Epithelial cell of proximal tubule (primary cell): ENCODE measurements at places on chromosomes 4 and X. TPM values are rescaled to one million over a fixed set of nuclear protein-coding genes. Genes with fewer than 3 reads are reported as not detected.

The SPIN2B gene
- total RNA-seq: 4.2 and 6.7 TPM in 2 replicates

The DKK2 gene
- total RNA-seq: 0.40 and 0.94 TPM in 2 replicates

The MAGEA1 gene
- total RNA-seq: not detected in 2 replicates

The NRK gene
- total RNA-seq: 19.3 and 26.9 TPM in 2 replicates

The GLRA3 gene
- not detected in 2 replicates for total RNA-seq

The ERVMER34-1 gene
- 3.5 and 6.5 TPM in 2 replicates for total RNA-seq

The PPARGC1A gene
- 0.72 and 1.4 TPM in 2 replicates for total RNA-seq

DNA sequence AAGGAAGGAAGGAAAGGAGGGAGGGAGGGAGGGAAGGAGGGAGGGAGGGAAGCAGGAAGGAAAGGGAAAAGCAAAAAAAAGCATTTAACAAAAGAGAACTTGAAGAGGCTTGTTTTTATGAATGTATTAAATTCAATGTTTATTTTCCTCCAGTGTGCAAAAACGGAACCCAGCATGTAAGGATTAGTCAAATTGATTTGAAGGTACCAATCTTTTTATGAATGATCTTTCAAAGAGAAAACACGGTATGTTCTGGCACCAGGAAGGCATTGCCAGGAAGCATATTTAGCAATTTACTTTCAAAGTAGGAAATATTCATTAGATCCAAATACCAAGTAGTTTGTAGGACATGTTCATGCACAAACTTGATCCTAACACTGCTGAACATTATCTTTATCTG lies 453.6 kb downstream of the PDGFC start:
- DNase-seq: no peak

- no peak for DNase-seq
Measured at GRCh38 chrX:96985046-96985445, 101.3 kb downstream of the RPA4 start.

- no peak for DNase-seq
Measured at GRCh38 chrX:1026263-1027015, 186.0 kb downstream of the CRLF2 start.

DNA sequence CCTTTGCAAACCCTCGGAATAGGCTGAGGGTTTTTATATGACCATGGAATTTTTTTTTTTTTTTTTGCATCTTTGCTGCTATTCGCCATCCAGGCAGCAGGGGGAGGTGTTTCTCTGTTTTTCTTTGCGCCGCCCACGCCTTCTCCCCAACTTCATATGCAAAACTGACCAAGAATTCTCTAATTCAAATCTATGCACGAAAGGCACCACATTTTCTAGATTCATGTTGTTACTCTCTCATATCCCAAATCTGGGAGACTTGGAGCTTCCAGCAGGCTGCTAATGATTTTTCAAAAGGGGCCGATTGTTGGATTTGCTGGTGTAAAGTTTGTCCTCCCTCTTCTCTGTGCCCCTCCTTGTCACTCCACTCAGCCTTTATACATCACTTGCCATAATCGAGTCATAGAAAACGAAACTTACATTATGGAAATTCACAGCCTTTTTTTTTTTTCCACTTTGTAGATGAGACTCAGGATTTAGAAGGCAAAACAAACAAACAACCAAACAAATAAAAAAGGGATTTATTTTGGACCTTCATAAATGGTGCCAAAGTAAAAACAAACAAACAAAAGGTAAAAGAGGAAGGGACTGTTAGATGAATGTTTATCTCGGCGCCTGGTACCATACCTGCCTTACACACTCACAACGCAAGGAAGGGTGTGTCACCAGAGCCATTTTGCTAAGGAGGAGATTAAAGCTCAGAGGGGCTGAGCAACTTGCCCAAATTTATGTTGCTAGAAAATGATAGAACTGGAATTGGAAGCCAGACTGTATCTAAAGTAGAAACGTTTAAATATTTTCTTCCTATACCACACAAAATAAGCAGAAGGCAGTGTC lies 29.3 kb upstream of the BOD1L1 start:
- peak; percentile 42 for DNase-seq

DNA sequence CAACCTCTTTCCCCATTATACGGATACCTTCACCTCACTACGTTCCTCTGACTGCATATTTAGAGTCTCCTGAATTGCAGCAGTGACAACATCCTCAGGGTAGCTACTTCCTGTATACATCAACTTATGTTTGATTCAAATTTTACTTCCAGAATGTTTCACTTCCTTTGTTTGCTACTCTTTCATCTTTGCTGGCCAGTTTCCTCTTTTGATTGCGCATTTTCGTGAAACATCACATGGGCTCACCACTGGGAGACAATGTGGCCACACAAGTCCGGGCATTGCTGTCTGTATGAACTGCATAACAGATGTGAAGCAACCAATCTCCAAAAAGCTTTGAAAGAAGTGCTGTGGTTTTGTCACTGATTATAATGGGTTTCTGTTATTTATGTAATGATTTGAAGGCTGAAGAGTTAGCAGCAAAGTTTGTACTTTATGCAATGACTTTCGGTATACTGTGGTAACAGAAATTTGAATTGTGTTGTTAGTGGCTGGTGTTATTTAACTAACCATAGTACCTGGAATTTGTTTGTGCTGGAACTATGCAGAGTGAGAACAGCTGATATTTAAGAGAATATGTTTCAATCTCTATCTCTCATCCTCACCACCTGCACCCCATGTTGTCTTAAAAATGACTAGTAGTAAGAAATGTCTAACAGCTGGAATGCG lies 7.4 kb downstream of the SNCA start:
- no peak for DNase-seq

DNA sequence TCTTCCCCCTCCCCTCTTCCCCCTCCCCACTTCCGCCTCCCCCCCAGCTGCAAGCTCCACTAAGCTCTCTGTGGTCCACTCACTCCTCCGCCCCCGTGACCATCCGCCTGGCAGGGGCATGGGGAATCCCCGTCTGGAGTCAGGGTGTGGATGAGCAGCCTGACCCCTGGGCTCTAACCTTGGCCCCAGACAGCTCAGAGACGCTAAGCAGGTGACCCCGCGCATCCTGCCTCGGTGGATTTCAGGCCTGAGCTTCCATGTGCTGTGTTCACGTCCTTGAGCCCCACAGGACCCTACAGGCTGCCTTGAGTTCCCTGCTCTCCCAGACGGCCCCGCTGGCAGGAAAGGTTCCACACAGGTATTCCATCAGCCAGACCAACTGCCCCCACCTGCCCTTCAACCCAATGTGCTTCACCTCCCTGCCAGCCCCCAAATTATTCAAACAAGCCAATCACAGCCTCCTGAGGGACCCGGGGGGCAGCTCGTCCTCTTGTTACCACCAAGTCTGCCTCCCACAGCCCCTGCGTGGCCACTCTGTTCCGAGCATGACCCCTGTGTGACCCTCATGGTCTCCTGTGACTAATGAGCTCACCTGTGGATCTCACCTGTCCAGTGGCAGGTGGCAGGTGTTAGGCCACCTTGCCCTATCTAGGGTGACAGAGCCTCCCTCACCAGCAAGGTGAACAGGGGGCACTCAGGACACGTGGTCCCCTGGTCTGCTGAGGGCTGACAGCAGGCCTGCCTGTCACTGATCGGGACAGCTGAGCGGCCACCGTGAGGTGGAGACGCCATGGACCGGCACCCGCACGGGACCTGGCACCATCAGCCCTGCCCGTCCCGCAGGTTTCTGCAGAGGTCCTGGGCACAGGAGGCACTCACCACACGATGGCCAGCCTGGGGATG lies 73.2 kb upstream of the MXD4 start:
- DNase-seq: no peak

DNA sequence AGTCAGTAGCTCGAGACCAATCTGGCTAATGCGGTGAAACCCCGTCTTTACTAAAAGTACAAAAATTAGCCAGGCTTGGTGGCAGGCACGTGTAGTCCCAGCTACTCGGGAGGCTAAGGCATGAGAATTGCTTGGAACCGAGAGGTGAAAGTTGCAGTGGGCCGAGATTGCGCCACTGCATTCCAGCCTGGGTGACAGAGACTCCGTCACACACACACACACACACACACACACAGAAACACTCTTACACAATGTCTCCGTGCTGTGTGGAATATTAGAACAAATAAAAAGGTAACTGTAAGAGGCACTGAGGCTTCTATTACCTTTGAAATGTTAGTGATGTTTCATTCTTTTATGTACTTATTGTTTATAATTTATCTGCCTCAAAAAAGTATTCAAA lies 326.6 kb downstream of the GPAT3 start:
- DNase-seq: no peak

DNA sequence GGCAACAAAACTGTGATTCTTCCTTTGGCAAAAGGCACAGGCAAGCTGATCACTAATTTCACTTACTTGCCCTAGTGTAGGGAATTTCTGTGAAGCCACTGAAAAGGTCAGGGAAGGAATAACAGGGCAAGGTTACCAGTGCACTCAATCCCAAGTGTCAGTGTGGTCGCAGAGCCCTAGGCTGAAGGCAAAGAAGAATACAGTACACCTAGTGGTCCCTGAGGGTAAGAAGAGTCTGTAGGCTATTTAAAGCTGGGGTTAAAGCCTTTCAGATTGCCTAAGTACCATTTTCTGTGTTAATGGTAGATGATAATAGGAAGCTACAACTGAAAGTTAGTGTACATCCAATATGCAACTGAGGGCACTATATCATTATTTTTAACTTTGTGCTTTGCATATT lies 173.6 kb upstream of the NRK start:
- no peak for DNase-seq

DNA sequence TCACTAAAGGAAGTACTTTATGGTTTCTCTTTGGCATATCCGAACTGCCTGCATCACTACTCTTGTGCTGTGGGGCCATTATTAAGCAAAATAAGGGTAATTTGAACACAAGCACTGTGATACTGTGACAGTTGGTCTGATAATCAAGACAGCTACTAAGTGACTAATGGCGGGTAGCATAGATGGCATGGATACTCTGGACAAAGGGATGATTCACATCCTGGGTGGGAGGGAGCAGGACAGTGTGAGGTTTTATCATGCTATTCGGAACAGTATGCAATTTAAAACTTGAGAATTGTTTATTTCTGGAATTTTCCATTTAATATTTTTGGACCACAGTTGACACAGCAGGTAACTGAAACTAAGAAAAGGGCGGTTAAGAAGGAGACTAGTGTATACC lies 52.6 kb upstream of the CITED1 start:
- no peak for DNase-seq

- no peak for DNase-seq
Measured at GRCh38 chrX:16771483-16772398, 14.5 kb upstream of the TXLNG start.

DNA sequence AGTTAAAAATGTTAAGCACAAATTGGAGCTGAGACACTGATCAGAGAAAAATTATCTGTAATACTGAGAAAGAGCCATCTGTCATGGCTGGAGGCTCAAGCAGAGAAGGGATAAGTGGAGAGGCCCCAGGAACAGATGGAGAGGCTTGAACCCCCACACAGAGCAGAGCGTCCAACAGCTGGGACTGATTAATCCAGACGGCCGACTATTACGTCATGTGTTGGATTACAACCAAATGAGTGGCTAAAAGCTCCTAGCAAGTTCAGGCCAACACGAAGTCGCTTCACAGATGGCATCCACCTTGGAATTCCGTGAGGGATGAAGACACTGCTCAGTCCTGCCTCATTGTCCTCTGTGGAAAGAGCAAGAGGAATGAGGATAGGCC lies 57.7 kb upstream of the ATXN3L start:
- no peak for DNase-seq

- DNase-seq: no peak
Measured at GRCh38 chr4:88286897-88287296, 2.5 kb upstream of the PPM1K start.

DNA sequence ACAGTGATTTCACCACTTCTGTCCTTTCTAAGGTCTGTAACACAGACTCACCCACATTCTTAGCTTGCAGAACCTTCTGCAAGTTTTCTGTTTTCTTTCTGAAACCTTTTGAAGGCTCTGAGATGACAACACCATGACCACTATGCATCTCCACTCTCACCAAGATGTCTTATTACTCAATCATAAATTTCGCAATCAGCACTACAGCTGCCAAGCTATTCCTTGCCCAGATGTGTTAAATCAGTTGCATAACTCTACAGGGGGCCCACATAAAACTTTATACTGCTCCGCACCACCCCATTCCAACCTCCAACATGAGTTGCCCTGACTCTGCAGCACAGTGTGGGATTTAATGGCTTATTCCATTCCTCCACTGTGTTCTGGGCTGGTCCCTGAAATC lies 229.9 kb downstream of the COL25A1 start:
- no peak for DNase-seq

DNA sequence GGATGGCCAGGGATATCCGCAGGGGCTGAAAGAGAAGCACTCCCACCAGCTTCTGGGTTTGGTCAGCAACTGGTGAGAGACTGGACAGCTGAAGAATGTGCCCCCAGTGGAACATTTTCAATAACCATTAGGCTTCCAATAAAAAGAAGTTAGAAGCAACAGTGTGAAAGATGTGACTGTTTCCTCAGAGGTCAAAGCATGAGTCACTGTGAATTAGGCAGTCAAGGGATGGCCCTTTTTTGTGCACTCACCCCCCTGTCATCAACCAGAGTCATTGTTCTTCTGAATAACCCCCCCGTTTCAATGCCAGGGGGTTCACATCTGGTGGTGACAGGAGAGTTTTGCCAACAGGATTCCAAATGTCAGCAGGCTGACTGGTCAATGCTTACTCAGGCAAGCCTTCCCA lies 74.6 kb upstream of the SH3RF1 start:
- DNase-seq: peak; percentile 43

GRCh38 chr4:40908297-40908696 lies 158.5 kb downstream of the NSUN7 start:
- DNase-seq: no peak

GRCh38 chr4:28391877-28392276 lies 1531.2 kb downstream of the STIM2 start:
- no peak for DNase-seq

DNA sequence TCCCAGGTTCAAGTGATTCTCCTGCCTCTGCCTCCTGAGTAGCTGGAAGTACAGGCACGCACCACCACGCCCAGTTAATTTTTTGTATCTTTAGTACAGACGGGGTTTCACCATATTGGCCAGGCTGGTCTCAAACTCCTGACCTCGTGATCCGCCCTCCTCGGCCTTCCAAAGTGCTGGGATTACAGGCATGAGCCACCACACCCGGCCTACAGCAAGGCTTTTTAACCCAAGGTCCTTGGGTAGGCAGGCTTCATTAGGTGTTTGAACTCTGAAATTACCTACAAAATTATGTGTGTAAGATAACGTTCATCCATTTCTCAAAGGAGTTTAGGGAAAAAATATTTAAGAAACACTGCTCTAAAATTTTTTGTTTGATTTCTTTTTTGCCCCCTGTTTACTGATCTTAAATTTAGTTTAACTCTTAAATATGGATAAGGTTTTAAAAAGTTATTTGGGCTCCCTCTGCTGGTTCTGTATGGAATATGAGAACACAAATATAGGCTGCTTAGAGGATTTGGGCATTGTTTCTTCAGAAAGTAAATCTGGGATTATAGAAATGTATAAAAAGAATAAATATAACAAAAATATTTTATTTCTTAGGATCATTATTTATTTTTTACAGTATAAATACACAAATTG lies 92.8 kb downstream of the CBR4 start:
- no peak for DNase-seq

DNA sequence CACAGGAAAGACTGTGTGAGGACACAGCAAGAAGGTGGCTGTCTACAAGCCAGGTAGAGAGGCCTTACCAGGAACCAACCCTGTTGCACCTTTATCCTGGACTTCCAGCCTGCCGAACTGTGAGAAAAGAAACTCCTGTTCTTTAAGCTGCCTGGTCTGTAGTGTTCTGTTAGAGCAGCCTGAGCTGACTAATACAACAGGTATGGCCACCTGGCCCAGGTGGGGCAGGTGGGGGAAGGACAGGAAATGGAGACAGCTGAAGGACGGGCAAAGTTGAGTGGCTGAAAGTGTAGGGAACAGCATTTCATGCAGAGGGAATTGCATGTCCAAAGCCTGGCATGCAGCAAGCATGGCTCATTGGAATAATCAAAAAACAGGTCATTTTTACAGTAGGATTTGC lies 35.1 kb downstream of the CYTL1 start:
- no peak for DNase-seq

GRCh38 chrX:42384956-42385355 lies 393.0 kb downstream of the PPP1R2C start:
- DNase-seq: peak; percentile 16
